ENCODE measurements at places on chromosomes 2 and 18.

- DNase-seq = no peak
Observed at GRCh38 chr2:137156221-137156844, 391.0 kb downstream of the THSD7B start.

- no peak for DNase-seq
Observed at GRCh38 chr18:50934545-50935211, 33.2 kb upstream of the ELAC1 start.

DNA sequence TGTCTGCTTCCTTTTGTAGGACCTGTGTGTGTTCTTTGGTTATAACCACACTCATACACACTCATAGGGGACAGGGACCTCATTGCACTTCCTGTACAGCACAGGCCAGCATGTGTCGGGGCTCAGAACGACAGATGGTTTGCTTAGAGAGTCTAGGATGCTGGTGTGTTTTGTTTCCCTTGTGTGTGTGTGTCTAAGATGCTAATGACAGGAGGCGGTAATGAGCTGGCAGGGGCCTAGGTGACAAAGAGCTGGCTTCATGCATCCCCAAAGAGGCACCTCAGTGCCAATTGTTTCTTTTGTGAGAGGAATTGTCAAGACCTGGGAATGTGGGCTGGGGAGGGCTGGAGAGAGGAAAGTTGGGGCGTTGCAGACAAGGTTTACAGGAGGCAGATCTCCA is 66.6 kb downstream of the CELF4 start:
- no peak for DNase-seq

DNA sequence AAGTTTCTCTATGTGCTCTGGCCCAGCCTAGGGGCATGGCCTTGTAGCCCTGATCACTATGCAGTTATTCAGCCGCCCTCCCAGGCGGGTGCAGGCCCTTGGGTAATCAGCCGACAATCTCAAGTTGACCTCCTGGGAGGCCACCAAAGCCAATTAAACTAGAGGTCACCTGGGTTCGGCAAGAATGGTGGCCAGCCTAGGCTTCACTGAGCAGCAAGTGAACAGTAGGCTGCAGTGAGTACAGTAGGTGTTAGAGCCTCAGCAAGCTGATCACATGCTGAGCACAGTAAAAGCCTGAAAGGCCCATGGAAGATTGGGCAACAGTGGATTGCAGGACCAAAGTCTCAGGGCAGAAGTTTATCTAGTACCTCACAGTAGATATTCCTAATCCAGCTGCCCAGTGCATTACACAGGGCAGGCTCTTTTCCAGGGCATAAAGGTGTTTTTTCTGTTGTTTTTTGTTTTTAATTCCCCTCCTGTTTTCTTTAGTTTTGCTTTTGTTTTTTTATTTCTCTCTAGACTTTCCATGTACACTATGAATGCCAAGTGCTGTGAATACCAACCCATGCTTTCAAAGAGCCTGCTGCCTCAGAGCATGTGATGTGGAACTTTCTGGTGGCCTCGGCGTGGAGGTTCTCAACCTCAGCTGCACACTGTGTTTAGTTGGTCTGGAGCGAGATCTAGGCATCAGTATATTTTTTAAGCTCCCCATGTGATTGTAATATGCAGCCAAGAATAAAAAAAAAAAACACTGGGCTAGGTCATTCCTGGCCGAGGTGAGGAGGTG is 55.9 kb upstream of the ATL2 start:
- DNase-seq = no peak

DNA sequence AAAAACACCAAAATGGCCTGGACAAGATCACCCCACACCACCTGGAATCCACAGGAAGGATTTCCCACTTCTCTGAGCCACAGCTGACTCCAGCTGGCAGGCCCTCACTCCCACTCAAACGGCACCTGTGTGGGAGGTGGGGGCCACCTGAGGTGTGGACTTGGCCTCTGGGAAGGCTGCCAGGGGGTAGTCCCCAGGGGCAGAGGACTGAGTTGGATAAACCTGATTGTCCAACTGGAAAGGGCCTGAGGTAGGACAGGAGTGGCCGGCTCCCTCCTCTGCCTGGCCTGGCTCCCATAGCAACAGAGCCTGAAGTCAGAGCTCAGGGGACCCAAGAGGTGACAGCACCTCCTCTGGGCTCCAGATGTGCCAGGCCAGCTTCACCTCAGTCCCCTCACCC is 300.2 kb downstream of the CELF4 start:
- DNase-seq = no peak

DNA sequence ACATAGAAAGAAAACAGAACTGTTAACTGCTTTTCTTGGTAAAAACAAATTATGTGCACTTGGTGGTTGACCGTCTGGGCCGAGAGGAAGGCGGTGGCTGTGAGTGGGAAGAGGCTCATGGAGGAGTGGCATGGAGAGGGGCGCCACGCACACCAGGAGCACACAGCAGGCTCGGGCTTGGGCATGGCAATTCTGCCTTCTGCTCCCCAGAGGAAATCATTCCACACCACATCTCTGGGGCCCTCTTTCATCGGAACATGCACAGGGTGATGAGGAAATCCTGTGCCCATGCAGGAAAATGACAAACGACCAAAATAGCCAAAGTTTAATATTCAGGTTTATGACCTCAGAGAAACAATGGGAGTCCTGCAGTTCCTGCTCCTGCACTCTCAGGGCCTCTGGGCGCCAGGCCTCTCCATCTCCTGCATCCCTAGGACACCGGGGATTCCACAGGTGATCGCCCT is 26.4 kb downstream of the WDFY1 start:
- no peak for DNase-seq

DNA sequence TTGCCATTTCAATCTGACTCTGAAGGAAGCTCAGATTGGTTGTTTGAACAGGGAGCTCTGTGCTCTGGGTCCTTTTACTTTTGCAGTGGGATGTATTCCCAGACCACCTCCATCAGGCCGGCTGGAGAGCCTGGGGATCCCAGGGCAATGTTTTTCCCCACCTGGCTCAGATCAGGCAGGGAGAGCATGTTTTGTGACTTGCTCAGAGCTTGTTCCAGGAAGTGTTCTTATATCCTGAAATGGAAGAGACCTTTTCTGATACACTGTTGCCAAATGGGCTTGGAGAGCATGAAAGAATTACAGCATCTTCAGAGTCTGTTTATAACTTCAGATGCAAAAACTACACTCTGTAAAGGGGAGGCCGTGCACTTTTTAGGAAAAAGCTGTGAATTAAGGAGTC is 56.0 kb downstream of the LIPG start:
- DNase-seq = no peak
